Left lung (tissue), 14 donors: ENCODE measurements at places on chromosomes 7 and 10. TPM values are rescaled to one million over a fixed set of nuclear protein-coding genes. Genes with fewer than 3 reads are reported as not detected.

GDF2 gene
- total RNA-seq = not detected

ADRA2A gene
- total RNA-seq = 2.8 TPM

DNA sequence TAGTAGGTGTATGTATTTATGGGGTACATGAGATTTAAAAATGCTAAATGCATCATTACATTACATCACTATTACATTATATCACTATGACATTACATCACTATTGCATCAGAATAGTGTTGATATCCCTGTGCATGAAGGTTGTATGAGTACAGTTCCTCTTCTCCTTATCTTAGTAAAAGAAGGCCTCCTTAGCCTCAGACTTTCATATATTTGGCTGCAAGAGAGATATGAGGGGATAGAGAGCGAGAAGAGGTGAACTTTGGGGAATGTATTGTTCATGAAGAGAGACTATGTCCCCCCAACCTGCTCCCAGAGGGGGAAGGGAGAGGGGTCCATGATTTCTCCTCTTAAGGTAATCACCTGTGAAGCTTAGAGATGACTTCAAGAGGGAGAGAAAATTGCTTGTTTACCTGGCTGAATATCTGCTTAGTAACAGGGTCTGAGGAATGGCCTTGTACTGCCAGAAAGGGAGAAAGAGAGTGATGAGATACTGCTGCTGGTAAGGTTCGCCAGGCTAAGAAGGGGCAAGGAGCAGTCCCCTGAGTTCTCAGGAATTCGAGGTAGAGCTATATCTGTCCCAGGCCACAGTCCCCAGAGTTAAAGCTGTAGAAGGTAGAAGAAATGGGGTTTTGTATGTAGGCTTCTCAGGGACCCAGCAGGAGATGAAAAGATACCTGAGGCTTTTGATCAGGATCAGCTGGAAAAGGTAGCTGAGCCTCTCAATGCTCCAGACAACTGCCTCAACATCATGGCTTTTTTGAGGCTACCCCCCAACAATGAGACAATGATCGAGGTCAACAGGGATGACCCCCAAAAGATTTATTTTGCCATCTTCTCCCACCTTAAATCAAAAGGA lies 168.4 kb upstream of the WNT16 start:
- no peak for DNase-seq

SMC3 gene
- 26.6 TPM for total RNA-seq

- DNase-seq = peak; percentile 33
These were observed 212.4 kb downstream of the CCSER2 start for GRCh38 chr10:84540617-84541288.

- no peak for DNase-seq
These were observed 440.3 kb upstream of the FOXK1 start for GRCh38 chr7:4241791-4242190.

DNA sequence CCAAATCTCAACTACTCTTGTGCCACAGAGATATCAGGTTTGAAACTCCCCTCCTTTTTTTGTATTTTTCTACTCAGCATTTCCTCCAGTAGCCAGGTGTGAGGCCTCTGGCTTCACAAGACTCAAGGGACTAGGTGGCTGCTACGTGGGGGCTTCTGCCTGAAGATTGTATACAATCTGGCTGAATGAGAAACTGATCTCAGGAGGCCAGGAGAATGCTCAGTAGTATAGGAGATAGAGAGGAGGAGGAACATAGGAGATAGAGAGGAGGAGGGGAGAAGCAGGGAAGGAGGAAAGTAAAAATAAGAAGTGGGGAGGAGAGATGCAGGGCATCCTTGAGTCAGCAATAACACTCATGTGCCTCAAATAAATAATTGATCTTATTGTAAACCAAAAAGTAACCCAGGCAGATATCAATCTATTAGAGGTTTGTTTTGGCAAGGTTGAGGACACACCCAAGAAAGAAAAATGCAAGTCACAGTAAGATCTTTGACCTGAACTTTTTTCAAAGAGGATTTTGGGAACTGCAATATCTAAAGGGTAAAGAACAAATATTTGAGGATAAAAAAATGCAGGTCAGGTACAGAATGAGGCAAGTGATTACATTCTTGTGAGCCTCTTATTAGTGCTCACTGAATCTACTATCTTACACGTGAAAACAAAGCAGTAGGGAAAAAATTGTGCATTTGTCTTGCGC lies 36.8 kb downstream of the AKR1C8 start:
- DNase-seq = no peak

DNA sequence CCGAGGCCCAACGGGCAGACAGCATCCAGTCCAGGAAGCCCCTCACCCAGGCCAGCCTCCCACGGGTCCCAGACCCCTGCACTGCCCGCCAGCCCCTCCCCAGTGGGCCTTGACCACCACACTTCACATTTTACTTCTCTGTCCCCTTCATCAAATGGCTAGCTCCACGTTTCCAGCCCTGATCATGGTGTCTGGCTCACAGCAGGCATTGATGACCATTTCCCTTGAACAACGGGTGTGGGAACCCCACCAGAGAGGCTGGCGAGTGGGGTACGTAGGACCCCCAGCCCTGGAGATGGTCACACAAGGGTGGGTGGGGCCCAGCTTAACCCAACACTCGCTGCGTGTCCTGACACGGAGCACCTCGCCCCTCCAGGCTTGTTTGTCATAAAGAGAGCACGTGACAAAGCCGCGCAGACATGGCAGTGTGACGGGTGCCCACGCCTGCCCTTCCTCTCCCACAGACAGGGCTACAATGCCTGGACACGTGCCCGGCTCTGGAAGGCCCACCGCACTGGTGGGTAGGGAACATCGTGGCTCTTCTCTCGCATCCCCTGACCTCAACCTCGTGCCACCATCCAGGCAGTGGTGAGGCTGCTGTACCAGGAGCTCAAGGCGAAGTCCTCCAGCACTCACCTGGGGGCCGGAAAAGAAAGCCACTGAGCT lies 267.7 kb downstream of the MAD1L1 start:
- DNase-seq = no peak

- DNase-seq = peak; percentile 85
These were observed 105.4 kb upstream of the FAM133B start for GRCh38 chr7:92695308-92696261.

DNA sequence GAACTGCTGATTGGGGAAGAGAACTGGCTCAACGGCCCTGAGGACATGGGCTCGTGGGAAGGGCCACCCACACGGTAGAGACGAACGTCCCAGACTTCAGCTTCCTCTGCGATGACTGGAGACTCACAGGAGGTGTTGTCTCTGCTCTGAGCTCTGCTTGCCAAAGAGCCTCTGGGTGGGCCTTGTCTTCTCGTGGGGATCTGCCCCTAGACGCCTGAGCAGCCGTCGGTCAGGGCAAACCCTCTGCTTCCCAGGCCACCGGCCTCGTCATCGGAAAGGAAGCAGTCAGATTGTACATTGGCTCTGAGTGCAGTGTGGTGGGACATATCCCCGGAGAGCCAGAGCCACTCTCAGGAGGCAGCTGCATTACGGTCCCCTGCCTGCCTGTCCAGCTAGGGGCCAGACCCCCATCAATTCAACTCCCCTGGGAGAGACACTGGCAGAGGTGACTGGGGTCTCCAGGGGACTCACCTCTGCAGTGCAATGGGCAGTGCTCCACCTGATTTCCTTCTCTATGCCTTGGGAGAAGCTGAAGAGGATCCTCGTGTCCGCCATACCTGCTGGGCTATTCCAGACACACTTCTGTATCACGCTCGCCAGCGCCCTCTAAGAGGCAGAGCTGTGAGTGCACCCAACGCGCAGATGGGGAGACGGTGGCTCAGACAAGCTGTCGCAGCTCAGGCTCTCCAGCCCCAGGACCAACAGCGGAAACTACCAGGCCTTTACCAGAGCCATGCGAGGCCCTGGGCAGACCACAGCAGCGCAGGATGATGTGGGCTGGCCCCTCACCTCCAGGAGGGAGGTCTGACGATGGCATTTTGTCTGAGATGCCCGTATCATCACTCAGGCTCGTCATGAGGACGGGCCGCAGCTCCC lies 227.4 kb downstream of the TCERG1L start:
- no peak for DNase-seq

GRCh38 chr10:114615600-114616007 lies 42.5 kb downstream of the ABLIM1 start:
- no peak for DNase-seq

SOSTDC1 gene
- total RNA-seq = 8.8 TPM

DNA sequence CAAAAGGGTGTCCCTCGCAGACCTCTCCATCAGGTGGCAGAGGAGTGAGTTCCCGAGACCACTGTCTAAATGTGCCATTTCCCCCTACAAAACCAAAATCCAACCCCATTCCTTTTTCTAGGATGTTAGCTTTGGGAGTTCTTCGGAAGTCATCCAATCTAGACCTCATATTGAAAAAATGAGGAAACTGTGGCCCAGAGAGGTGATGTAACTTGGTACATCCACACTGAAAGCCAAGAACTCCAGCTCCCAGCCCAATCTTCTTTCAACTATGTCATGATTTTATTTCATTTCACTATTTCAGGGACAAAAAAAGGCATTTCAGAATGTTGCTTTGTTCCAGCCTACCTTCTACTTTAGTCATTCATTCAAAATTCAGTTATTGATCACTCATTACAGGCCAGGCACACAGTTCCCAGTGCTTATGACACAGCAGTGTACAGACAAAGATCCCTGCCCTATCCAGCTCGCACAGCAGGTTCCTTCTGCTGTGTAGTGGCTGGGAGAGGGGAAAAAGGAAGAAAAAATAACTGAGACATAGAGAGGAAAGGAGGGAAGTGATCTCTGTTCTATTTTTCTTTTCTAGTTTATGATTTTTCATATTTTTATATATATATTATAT lies 35.8 kb downstream of the SCRN1 start:
- no peak for DNase-seq

DNA sequence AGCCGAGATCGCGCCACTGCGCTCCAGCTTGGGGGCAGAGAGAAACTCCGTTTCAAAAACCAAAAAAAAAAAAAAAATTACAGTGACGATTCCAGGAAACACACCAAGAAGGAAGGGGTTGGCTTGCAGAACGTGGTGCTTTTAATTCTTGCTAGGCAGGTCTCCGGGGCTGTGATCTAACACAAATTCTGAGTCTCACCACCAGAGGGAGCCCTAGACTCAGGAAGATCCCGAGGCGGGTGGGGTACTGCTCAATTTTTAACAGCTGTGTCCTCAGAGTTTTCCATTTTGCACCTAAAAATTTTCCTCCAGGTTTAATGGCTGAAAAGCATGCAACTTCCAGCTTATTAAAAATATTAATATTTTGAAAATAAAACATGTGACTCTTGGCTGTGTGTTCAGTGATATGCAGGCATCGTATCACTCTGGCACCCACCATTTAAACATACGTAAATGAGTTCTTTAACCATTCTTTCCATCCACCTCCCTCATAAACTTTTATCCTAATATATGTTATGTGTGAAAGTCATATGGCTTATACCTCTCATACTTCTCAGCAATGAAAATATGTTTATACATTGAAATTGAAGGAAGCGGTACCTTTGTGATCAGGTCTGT lies 26.5 kb upstream of the NUB1 start:
- no peak for DNase-seq

DNA sequence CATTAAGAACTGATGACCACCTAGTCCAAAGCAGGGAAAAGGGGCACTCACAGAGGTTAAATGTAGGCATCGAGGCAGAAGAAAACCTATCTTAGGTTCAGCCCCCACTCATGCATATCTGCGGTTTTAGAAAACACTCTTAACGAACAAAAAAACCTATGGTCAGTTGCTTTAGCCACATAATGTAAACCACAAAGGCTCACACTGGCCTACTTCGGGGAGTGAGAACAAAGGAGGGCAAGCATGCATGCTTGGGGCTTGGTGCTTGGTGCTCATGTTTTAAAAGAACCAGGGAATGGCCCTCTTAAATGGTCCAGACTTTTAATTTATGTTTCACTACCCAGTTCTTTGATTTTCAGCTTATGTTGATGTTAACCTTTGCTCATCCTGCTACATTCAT lies 14.2 kb downstream of the INSYN2A start:
- no peak for DNase-seq

GRCh38 chr10:99993701-99994689 lies 15.8 kb downstream of the DNMBP start:
- DNase-seq = no peak

TRIM24 gene
- total RNA-seq = 22.4 TPM

DNA sequence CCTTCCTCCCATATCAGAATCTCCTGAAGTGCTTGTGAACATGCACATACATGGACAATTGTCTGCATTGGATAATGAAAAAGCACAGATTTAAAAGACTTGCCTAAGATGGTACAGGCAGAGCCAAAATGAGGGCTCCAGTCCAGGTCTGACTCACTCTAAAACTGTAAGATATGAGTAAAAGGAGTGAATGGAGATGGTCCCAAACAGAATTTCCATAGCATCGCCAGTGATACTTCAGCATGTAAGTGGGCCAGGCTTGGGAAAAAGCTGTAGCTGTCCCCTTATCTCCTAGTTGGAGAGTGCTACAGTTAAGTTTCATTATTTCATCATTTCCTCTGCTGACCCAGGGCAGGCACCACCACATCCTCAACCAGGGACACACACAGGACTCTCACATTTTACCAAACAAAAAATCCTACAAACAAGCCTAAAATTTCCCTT lies 26.4 kb upstream of the IL6 start:
- no peak for DNase-seq

GRCh38 chr7:13777242-13777641 lies 212.2 kb downstream of the ETV1 start:
- DNase-seq = no peak

GRCh38 chr10:125144693-125145623 lies 15.4 kb downstream of the CTBP2 start:
- no peak for DNase-seq

GRCh38 chr10:4522296-4523000 lies 303.6 kb upstream of the AKR1E2 start:
- no peak for DNase-seq

FAM20C gene
- total RNA-seq = 44.6 TPM

- DNase-seq = no peak
These were observed 516.0 kb downstream of the REEP3 start for GRCh38 chr10:64037071-64037661.

DNA sequence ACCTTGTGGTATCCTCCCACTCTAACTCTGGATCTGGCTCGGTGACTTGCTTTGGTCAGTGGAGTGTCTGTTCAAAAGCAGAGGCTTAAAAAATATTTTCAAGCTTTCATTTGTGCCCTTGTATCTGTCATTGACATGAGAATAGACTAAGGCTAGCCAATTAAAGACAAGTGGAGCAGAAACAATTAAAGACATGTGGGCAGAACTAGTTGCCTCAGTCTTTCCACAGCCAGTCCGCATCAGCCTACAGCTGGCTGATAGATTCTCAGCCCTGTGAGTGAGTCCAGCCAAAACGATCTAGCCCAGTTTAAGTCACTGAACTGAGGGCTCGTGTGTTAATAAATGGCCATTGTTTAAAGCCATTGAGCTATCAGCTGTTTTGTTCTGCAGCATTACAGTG lies 185.2 kb upstream of the DGKB start:
- no peak for DNase-seq

DNA sequence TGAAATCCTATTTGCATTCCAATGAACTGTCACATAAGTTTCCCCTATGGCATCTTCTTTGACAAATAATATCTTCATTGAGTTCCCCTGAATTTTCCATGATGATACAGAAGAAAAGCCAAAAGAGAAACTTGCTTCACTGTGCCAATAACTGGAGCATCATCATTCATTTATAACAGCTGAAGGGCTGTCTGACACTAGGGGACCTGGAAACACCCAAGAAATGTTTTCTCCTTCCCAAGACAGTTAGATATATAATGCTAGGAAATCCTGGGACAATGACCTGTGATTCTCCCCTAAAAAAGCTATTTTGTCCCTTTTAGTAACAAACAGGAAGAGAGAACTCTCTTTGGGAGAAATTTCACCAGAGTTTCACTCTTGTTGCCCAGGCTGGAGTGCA lies 133.6 kb downstream of the SEMA3C start:
- no peak for DNase-seq
